Upper lobe of left lung (tissue), 6 donors: ENCODE measurements at places on chromosomes 16 and 17.

GRCh38 chr16:85363881-85364280 is 249.2 kb upstream of the GSE1 start:
- no peak for DNase-seq

GRCh38 chr17:41728056-41728455 is 6.4 kb downstream of the HAP1 start:
- peak; percentile 68 for DNase-seq

DNA sequence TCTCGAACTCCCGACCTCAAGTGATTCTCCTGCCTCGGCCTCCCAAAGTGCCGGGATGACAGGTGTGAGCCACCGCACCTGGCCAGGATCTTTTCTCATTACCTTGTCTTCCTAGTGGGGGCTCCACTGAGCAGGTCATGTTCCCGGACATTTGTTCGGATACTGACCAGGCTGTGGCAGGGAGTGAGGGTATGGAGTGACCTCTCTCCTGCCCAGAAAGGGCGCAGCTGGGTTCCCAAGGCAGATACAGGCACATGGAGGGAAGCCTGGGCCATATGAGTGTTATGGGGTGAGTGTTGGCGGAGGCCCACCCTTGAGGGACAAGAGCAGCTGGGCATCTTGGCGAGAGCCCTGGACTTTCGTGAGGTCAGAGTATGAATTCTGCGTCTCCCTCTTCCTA is 5.5 kb downstream of the SERPINF1 start:
- no peak for DNase-seq

- no peak for DNase-seq
Observed at GRCh38 chr16:81374550-81374949, 59.8 kb downstream of the GAN start.

DNA sequence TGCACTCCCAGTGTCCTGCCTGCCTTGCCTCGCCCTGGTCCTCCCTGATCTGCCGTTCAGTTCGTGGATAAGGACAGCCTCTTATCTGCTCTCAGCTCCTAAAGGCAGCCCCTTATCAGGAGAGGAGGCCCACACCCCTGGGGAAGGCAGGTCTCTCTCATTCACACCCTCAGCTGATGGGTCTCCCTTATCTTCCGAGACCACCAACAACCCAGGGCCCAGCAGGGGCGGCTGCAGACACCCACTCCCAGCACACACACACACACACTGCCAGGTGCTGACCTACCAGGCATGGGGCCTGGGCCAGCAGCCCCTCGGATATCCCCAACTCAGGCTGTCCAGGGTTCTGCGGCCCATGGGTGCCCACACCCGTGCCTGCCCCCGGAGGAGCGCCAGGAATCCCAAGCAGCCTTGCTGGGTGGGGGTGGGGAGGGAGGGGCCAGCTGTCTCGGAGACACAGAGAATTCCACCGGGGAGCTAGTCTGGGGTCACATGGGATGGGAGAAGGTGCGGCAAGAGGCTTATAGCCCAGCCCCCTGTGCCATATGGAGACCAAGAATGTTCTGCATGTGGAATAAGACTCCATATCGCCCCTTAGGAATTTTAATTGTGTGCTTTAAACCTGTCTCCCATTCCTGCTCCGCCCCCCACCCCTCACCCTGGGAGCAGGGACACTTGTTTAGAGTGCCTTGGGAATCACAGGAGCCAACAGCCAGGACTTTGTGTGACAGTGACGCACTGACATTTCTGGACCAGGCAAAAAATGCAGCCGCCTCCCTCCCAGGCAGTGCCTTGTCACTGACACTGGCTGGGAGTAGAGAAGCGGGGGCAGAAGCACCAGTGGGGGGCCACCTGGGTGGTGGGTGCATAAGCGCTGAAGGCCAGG is 41.9 kb upstream of the EMP2 start:
- peak; percentile 57 for DNase-seq

DNA sequence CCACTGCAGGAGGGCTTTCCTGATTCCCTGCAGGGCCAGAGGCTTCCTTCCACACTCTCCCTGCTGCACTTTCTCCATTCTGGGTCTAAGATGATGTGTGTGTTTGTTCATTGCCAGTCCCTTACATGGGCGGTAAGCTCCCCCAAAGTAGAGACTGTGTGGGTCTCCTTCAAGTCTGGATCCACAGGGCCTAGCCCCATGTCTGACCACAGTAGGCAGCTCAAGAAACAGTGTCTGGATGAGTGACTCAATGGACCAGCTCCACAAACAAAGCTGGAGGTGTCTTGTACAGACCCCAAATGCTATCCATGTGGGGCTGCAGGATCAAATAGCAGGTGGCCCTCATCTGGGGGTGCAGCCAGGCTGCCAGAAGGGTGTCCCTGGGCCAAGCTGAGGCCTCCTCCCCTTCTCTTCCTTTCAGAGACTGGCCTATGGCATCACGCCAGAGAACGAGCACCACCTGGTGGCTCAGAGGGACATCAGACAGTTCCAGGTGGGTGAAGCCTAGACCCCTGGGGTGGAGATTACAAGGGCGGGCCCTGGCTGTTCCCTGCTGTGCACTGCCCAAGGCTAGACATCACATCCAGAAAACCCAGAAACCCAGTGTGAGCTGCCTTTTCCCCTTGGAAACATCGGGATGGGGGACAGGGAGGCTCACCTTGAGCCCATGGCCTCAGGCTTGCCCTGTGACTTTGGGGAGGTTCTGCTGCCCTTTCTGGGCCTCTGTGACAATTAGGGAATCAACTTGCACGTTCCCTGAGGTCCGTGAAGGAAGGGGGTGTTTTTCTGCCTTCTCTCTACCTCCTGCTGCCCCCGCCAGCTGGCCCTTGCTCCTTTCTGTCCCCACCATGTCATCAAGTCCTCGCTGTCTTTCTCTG is 45.9 kb downstream of the SLC6A2 start:
- peak; percentile 46 for DNase-seq

GRCh38 chr17:676060-676700 is 38.5 kb downstream of the VPS53 start:
- DNase-seq: no peak

GRCh38 chr16:3252967-3253366 is 3.5 kb downstream of the MEFV start:
- DNase-seq: no peak

- DNase-seq: peak; percentile 43
Observed at GRCh38 chr17:29124135-29124924, 55.9 kb downstream of the MYO18A start.

DNA sequence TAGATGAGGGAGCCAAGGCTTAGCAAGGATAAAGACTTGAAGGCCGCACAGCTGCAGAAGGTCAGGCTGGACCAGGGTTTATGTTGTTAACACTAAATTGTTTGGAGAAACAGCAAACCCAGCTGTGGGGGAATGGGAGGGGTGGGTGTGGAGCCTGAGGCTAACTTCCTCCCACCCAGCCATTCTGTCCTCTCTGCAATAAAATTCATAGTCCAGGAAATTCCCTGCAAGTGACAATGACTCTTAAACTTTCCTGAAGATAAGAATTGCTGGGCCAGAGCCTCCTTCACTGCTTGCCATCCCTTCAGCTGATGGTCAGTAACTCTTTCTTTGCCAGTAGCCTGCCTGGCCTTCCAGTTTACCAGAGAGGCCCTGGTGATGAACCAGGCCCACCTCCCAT is 19.4 kb upstream of the ATP5MC1 start:
- DNase-seq: no peak

- peak; percentile 84 for DNase-seq
Observed at GRCh38 chr17:27489045-27489715, 32.9 kb downstream of the KSR1 start.

GRCh38 chr17:29682987-29683386 is 60.3 kb upstream of the CORO6 start:
- DNase-seq: no peak

- DNase-seq: no peak
Observed at GRCh38 chr16:68298907-68299561, 11.7 kb downstream of the SLC7A6OS start.

DNA sequence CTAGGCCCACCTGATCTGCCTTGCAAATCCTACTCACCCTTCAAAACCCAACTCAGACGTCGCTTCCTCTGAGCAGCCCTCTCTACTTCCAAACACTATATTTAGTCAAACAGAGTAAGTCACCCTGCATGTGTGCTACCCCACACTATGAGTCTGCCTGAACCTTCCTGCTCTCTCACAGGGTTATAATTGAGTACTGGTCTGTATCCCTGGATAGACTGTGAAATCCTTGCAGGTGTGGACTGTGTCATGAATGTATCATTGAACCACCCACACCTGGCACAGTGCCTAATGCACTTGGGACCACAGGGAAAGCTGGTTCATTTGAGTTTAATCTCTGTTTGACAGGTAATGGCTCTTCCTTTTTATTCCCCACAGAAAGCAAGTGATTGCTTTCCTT is 3.4 kb downstream of the FBXO39 start:
- DNase-seq: no peak

DNA sequence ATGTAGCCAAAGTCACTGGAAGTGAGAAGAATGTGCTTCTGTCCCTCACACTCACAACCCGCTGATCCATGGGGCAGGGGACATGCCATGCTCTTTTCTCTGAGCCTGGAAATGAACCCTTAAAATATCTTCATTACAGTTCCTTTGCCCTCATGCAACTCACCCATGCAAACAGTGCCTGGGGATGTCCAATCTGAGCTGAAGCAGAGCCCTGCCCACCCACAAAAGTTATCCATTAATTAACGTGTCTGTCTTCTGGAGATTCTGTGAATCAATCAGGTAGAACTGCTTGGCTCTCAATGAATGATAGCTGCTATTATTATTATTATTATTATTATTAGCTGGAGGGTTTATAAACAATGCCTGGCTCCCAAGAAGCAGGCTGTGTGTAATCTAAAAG is 133.7 kb downstream of the USP31 start:
- DNase-seq: no peak

GRCh38 chr16:27969574-27969973 is 93.9 kb downstream of the GSG1L start:
- DNase-seq: no peak

DNA sequence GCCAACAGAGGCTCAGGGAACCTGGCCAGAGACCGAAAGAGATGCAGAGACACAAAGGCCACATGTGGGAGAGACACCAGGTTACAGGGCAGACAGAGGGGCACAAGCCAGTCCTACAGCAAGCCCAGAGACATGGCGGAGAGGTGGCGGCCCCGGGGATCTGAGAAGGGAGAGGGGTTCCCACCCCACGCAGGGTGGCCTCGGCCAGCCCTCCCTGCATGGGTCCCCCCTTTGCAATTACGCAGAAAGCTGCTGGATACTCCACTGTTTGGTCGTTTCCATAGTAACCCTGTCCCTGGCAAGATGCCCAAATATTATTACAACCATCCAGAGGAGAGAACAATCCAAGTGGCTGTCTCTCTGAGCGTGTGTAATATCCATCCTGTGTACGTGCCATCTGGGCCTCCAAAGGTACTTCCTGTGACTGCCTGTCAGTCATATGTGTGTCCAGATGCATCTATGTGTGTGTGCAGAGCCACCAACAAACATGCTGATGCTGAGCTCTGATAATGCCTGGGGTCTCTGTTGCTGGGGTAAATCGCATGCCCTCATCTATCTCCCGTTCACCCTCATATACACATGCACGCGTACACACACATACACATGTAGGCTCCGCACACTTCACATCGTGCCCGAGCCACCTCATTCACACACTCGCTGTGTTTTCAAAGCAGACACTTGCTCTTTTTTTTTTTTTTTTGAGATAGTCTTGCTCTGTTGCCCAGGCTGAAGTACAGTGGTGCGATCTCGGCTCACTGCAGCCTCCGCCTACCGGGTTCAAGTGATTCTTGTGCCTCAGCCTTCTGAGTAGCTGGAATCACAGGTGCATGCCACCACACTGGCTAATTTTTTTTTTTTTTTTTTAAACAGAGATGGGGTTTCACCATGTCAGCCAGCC is 5.5 kb downstream of the PCGF2 start:
- DNase-seq: peak; percentile 61

- peak; percentile 37 for DNase-seq
Observed at GRCh38 chr16:53415504-53415903, 18.8 kb upstream of the RBL2 start.

GRCh38 chr17:82692268-82692667 is 6.2 kb downstream of the RAB40B start:
- DNase-seq: no peak

DNA sequence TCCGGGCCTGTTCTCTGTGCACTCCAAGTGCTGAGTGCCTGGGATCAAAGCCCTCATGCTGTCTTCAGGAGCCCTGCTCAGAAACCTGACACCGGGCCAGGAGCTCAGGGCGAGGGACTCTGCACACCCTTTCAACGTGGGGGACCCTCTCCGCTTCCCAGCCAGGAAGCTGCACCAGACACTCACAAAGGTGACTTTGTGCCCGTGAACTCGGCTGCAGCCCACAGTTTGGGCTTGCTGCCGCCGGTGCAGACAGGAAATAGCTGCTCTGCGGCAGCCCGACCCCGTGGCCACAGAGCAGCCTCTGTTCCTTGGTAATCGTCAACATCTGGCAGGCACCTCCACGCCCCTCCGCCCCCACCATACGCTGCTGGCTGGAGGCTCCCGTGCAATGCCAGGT is 93.4 kb upstream of the METRNL start:
- DNase-seq: peak; percentile 41

DNA sequence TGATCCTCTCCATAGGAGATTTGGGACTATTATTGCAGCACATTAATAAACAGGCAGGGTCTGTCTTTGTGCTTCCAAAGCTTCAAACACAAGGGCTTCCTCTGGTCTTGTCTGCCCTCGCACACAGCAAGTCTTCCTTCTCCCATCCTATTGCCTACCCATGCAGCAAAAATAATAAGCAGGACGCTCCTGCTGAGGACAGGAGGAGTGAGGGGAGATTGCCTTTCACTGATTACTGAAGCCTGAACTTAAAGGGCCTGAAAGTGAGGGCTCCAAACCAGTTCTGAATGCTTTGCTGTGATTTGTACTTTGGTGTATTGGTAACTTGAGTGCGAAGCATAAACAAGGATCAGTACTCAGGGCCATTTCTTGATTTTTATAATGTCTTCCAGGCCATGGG is 197.6 kb upstream of the XYLT1 start:
- no peak for DNase-seq

GRCh38 chr17:14471052-14471451 is 170.2 kb downstream of the HS3ST3B1 start:
- DNase-seq: no peak

- no peak for DNase-seq
Observed at GRCh38 chr17:68566442-68566738, 34.8 kb downstream of the FAM20A start.

- peak; percentile 34 for DNase-seq
Observed at GRCh38 chr16:84308120-84308519, 13.4 kb downstream of the WFDC1 start.
